ENCODE measurements at places on chromosomes 13 and 19.
A peak's percentile ranks its signal among the peaks of the same experiment; 100 is the strongest.

DNA sequence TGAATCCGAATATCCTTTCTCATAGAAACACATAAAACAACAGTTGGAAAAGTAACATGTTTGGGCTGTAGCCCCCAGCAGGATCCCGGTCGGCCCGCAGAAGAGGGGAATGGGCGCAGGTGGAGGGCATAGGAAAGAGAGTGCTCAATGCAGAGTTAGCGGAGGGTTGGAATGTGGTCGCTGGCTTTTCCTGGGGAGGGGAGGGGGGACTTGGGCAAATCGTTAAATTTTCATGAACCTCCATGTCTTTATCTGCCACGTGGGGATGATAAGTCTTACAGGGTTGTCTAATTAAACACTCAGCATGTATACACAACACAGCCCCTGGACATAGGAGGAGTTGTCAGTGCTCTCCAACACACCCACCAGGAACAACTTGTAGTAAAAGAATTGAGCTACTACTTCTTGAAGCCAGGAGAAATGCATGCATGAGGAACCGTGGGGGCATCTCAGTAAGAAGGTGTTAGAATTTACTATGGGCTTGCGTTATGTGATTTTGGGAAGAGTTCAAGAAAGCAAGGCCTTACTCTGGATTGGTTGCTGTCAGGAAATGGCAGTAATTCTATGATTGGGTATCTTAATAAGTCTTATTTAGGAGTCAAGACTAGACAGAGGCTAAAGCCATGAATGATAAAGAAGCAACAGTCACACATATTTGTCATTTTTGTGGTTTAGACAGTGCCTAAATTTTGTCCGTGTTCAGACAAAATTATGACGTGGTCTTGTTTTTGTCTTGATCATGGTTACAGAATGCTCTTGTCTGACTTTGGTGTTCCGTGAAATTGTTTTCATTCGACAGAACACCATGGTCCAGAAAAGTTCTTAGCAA is 671 bp upstream of the SLC46A3 start:
- DNase-seq, result no peak

- DNase-seq, result no peak
Observed at GRCh38 chr13:27353708-27354107, 70.7 kb upstream of the GTF3A start.

DNA sequence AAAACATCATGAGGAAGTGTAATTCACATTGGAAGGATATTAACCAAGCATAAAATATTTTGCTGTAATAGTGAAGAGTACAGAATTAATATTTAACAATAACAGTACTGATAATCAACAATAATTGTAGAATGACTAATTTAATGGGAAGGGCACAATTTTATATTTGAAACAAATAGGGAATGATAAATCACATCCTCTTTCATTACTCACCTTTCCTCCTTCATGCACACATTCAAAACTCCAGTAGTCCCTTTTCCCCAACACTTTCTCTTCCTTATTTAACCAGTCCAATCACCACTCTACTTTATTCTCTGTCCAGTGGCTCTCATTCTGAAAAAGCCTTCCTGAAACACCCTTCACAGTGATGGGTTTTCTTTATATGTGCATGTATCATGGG is 110.8 kb upstream of the POSTN start:
- DNase-seq, result no peak

GRCh38 chr13:91955546-91956355 is 557.3 kb downstream of the GPC5 start:
- DNase-seq, result no peak

DNA sequence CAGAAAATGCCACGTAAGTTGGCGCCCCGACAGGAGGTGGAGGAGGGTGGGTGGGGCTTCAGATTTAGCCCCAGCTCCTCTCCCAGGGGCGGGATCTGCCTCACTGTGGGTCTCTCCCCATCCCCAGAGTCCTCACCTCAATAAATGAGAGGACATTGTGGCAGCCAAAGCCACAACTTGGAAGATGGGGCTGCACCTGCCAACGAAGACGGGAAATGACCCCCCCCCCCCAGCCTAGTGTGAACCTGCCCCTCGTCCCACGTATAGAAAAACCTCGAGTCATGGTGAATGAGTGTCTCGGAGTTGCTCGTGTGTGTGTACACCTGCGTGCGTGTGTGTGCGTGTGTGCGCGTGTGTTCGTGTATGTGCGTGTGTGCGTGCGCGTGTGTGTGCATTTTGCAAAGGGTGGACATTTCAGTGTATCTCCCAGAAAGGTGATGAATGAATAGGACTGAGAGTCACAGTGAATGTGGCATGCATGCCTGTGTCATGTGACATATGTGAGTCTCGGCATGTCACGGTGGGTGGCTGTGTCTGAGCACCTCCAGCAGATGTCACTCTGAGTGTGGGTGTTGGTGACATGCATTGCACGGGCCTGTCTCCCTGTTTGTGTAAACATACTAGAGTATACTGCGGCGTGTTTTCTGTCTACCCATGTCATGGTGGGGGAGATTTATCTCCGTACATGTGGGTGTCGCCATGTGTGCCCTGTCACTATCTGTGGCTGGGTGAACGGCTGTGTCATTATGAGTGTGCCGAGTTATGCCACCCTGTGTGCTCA is 1.5 kb upstream of the TRAPPC5 start:
- peak; percentile 17 for DNase-seq

DNA sequence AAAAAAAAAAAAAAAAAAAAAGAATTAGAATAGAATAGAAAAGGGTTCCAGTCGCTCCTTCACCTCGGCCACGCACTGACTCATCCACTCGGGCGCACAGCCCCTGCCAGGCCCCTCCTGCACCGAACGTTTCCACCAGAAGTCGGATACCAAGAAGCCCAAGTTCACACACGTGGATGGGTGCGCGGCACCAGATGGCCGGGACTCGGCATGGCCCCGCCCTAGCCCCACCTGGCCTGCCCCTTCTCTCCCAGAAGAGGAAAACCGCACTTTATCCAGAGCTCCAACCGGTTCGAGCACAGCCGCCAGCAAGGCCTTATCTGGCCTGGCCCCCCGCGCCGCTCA is 5.9 kb downstream of the PRR36 start:
- no peak for DNase-seq

- DNase-seq, result no peak
Observed at GRCh38 chr19:27905074-27905473, 1307.9 kb downstream of the UQCRFS1 start.

GRCh38 chr19:53532362-53532761 is 5.6 kb upstream of the ZNF331 start:
- DNase-seq, result no peak
